Hematopoietic multipotent progenitor cell (in vitro differentiated cells): ENCODE measurements at places on chromosomes 5 and 9. TPM values are rescaled to one million over a fixed set of nuclear protein-coding genes. Genes with fewer than 3 reads are reported as not detected.

TRPM6 gene
- total RNA-seq = under 0.01 TPM

GRCh38 chr5:155008669-155009068, 4.9 kb upstream of the KIF4B start:
- no peak for DNase-seq

DNA sequence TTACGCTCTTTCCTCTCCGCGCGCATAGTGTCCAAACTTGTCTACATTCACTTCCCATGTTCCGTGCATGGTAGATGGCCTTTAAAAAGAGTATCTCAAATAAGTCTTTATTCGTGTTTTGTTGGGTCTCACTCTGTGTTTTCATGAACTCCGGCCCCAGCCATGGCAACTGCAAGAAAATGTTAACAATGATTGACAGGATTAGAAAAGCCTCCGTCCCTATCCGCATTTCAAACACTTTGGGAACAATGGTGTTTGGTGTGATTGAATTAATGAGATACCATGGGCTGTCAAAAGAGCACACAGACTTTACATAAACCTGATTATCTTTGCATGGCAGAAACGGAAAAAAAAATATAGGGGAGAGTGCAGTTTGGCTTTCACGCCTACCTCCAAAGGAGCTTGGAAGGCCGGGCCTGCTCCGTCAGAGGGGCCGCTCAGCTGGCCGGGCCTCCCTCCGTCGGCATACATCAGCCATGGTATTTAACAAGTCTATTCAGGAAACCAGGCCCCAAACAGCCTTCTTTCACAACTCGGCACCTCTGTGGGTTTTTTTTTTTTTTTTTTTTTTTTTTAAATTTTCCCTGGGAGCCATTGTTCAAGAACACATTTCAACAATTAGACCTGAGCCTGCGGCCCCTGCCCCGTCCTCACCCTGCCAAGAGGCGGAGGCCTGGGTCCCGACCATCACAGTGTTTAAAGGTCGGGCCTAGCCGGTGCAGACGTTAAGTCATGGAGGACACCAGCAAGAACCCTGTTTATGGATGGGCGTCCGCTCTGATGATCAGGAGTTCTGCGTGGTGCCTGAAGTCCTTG, 323.8 kb upstream of the IRX4 start:
- DNase-seq = no peak

DNA sequence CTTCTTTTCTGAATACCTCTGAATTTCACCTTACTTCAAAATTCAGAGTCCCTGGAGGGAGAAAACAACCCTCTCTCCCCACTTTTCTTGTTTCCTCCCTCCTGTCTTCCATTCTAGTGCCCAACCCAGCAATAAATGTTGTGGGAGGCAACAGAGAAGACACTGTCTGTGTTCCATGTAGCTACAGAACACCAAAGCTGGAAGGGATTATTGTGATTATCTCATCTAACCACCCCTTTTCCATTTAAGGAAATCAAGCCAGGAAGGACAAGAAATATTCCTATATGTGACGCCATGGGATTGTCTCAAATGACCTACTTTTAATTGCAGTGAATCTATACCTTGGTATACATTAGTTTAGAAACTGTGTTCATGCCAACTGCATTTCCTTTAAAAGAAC, 476.6 kb upstream of the TNC start:
- no peak for DNase-seq
